ENCODE measurements at places on chromosomes 12 and 14.

GRCh38 chr14:98605043-98605442 lies 667.0 kb downstream of the BCL11B start:
- DNase-seq: no peak

DNA sequence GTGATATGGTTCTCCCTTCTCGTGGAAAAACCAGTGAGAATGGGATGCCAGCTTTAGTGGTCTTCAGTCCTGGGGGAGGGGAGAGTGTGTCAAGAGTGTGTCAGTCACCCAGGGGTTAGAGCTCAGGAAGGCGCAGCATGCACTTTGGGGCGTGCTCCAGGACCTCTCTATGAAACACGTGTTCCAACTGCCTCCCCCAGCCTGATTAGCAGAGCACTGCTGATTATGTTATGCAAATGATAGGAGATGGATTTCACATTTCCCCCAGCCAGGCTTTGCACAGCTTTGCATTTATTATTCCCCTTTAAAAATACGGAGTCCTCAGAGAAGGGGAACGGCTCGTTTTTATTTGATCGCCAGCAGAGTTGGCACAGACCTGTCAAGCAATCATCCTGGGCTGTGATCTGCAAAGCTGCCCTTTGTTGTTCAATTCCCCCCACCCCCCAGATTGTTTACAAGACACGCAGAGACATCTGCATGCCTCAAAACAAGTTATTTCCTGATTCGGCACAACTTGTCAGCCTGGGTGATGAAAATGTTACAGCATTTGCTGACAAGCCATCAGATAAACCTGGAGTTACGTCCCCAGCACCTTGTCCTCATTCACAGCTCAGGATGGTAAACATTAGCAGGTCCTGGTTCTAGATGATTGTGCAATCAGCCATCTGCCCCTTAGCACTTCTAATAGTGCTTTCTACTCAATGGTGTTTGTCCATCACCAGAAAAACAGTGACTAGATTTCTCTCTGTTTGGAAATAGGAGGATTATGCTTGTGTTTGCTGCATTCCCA lies 196.5 kb downstream of the NOVA1 start:
- DNase-seq: no peak

GRCh38 chr14:67814821-67815220 lies 1.6 kb downstream of the ZFYVE26 start:
- DNase-seq: no peak

- no peak for DNase-seq
These were observed 29.5 kb upstream of the TMX1 start for GRCh38 chr14:51210594-51210993.

GRCh38 chr12:18828987-18829386 lies 91.1 kb downstream of the CAPZA3 start:
- DNase-seq: no peak

GRCh38 chr14:103767336-103767894 lies 51.8 kb downstream of the ZFYVE21 start:
- DNase-seq: no peak

DNA sequence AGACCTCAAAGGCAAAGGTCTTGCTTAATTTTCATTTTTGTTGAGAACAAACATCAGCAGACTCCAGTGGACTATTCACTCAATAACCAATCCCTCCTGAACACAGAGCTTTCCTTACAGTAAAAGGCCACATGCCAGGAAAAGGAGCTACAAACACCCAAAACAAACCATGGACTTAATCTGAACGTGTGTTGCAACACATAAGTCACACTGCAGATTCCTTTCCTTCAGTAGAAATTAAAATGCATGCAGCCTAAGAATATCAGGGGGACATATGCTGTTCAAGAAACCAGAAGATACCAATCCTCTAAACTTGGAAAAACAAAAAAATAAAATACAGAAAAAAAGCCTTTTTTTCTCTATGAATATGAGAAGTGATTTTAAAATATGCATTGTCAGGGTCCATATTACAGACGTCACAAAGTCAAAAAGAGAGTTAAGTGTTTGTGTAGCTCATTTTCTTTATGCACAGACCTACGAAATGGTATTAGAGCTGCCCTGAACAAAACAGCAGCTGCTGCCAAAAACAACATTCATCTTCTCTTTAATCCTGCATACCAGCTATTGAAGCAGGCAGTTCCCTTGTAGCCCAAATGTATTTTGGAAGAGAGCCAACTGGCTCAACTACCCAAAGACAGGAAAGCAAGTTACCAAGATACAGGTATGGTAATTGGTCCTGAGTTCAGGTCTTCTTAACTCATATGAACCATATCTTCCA lies 26.2 kb downstream of the KITLG start:
- DNase-seq: no peak

DNA sequence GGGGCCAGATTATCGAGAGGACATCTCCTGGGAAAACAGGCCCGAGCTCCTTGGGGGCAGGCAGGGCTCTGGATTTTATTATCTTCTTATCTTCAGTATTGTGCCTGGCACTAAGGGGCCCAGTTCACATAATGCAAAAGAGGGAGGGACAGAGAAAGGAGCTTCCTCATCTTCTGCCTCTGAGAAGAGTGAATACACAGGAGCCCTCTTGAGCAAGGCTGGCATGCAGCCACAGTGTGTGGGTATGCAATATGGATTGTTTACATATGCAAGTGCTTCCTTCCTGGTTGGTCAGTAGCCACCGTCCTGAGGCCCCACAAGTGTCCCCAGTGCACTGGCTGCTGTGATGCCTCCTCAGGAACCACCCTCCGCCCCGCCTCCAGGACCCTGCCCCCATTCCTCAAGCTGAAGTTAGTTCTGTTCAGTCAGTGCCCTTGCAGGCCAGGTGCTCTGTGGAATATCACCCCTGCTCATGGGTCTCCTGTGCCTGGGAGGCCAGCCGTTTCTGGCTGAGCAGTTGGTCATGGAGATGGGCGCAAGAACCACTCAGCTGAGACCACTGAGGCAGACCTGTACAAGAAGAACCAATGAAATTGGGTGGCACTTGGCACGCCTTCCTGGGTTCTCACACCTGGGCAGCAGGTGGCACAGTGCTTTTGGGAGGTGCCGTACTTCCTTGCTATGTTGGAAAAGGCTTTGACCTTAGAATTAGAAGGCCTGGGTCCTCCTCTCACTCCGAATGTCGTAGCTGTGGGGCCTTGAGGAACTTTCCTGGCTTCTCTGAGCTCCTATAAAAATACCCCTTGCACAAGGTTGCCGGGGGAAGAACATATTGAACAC lies 35.1 kb upstream of the ACTN1 start:
- DNase-seq: no peak

GRCh38 chr14:73208390-73208789 lies 28.9 kb upstream of the PAPLN start:
- DNase-seq: no peak

GRCh38 chr12:9717070-9717925 lies 15.6 kb downstream of the CLECL1 start:
- no peak for DNase-seq

DNA sequence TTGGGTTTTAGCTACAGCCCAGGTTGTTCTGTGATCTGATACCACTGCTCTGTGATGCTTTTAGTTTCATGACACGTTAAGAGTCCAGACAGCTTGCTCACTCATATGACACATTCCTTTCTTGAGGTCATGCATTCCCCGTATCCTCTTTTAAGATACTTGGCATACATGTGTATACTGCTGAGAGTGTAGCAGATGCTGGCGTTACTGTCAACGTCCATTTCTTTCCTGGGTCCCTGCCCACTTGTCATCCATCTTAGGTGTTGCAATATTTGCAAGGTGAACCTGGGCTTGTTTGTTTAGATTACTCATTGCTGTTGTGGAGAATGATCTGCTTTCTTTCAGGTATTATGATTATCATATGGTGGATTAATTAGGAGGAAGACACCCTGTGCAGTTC lies 9.1 kb upstream of the EMP1 start:
- DNase-seq: no peak

DNA sequence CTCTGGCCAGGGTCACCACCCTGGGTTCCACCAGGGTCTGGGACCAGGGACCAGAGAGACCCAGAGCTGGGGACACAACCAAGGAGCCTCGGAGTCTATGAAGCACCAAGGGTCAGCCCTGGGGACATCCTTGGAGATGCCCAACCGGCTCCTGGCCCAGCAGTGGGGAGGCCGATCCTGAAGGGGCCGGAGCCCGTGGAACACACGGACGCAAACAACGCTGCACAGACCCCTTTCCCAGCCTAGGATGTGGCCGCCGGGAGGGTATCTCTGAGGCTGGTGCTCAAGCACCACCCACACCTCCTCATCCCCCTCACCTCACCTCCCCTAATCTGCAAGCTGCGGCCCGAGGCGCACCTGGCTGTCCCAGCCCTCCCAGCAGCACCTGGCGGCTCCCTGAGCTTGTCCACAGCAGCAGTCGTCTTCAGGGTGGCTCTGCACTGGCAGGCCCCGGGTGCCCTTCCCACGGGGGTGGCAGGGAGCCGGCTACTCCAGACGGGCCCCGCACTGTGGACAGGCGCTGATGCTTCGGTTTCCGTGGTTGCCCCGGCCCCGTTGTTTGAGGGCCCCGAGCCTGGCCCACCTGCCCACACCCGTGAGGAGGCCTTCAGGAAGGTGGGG lies 146.8 kb upstream of the C14orf180 start:
- DNase-seq: no peak

GRCh38 chr12:8698132-8698851 lies 501 bp downstream of the RIMKLB start:
- DNase-seq: no peak

- no peak for DNase-seq
These were observed 52.0 kb downstream of the RNF34 start for GRCh38 chr12:121451961-121452339.

GRCh38 chr12:49889361-49890095 lies 14.2 kb downstream of the FAIM2 start:
- no peak for DNase-seq

DNA sequence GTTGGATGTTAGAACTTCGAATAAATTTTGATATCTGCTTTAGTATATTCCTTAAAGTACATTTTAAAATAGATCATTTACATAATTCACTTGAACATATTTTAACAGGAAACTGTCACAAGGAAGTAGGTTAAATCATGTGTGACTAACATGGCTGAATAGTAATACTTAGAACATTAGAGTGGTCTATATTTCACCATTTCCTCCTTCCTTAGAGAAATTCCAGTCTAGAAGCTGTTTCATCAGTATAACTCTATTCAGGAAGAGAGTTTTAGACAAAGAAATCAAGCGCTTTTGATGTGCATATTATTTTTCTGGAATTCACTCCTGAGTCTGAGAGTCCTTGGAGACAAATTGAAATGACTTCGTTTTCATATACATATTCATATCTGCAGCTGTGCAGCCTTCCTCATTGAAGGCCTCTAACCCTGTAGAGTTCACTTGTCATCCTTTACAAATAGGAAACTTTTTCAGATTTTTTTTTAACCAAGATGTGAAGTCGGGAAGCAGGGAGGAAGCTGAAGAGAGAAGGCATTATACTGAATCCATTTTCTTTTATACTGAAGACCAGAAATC lies 28.4 kb downstream of the IRAK3 start:
- DNase-seq: no peak

DNA sequence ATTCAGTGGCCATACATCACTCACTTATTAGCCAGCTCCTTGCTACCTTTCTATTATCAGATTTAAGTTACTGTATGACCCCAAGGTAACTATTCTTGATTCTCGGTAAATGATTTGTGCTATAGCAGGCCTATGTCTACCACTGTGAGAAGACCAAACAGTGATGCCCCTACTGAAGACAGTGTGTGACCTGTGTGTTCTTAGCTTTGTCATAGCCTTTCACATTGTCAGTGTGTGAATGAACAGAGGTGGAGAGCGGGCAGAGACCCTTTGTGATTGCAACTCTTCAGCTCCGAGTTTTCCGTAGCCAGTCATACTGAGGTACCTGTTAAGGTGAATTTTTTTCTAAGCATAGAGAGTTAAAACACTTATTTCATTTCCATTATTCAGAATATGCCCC lies 294.0 kb downstream of the LRFN5 start:
- DNase-seq: no peak

DNA sequence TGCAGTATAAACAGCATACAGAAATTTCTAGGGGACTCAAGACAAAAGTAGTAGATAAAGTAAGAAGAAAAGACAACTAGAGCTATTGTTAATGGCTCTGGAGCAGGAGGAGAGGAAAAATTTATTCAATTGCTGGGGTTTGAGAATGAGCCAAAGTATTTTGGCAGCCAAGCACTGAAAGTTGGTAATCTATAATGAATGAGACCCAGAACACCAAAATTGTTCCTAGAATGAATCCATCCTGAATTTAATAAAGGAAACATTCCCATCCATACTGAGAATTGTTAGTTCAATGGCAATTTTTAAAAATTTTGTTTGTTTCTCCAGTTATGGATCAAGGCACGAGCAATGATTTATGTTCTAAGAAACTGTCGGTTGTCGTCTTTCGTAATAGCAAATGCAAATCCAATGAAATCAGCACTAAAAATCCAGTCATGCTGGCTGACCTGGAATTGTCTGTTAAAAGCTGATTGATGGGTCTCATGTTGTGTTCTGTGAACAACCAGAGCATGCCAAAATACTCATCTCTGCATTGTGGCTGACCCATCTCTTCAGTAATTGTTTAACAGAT lies 170.9 kb upstream of the LMNTD1 start:
- DNase-seq: no peak

- no peak for DNase-seq
These were observed 53.4 kb downstream of the TRAFD1 start for GRCh38 chr12:112178796-112179195.

DNA sequence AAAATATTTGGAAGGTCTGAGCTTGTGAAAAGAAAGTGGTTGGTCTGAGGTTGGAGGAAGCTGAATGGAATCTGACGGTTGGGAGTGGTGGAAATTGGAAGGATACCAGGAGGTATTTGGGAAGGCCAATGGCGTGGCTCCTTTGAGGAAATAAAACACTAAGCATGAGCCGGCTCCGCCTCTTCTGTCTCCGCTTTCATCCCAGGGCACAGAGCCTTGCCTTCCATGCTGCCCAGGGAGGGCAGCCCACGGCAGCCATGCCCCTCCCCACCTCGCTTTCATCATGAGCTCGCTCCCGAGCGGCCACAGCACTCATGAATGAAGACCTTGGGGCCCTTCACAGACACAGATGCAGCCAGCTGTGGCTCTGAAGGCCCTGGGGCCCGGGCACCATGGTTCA lies 36.2 kb downstream of the HSP90AA1 start:
- no peak for DNase-seq

DNA sequence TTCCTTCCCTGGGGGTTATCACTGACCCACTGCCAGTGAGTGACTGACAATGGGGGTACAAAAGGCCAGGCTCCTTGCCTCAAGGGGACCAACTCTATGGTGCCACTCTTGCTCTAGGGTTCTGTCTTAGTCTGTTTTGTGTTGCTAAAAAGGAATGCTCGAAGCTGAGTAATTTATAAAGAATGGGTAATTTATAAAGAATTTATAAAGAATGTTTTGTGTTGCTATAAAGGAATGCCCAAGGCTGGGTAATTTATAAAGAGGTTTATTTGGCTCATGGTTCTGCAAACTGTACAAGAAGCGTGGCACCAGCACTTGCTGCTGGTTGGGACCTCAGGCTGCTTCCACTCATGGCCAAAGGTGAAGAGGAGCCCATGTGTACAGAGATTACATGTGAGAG lies 15.8 kb upstream of the RASSF8 start:
- DNase-seq: no peak

- DNase-seq: no peak
These were observed 173.8 kb upstream of the RASSF8 start for GRCh38 chr12:25784669-25785068.
